Prostate gland (tissue), 2 donors: ENCODE measurements at places on chromosomes 7 and 10. TPM values are rescaled to one million over a fixed set of nuclear protein-coding genes. Genes with fewer than 3 reads are reported as not detected.

DNA sequence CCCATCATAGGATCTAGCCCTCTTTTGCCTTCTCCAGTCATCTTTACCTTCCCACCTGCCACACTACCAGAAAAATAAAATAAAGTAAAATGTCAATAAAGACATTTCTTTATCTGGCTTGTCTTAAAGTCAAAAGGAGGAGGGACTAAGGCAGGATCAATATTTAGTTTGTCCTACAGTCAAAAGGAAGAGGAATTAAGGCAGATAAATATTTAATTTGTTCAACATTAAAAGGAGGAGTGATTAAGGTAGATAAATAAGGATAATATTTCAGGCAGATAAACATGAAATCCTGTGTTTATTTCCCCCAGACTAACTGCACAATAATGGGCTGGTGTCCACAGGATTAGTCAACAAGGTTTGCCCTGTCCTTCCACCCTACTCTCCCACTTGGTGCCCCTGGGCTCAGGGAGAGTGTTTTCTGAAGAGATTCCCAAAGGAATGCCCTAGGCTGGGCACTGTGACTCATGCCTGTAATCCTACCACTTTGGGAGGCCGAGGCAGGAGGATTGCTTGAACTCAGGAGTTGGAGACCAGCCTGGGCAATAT is 18.3 kb upstream of the MSMB start:
- H3K4me1 ChIP-seq: peaks cover 3% of the 10 kb centered on the region
- H3K27me3 ChIP-seq: no peaks in the 10 kb centered on the region
- H3K36me3 ChIP-seq: no peaks in the 10 kb centered on the region
- H3K4me3 ChIP-seq: no peak overlapping the region
- DNase-seq: no peak

INMT gene
- total RNA-seq: 132 TPM

DNA sequence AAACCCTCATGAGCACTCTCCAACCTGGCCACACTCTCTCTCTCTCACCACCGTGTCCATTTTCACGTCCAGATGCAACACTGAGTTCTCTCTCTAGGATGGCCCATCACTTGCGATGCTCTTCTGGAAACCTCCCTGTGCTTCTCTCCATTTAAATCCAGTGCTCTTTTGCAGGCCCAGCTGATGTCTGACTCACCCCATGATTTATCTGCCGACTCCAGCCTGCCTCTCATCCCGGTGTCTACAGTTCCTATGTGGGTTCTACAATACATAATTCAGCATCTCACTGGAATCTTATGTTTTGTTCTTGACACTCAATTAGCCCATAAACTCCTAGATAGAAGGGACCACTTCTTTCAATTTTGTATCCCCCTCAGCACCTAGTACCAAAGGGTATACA is 5.0 kb downstream of the TPK1 start:
- no peaks in the 10 kb centered on the region for H3K27me3 ChIP-seq
- DNase-seq: no peak
- H3K36me3 ChIP-seq: no peaks in the 10 kb centered on the region
- no peak overlapping the region for H3K4me3 ChIP-seq
- no peak overlapping the region for H3K27ac ChIP-seq
- no peaks in the 10 kb centered on the region for H3K4me1 ChIP-seq

DKK1 gene
- 10.2 TPM for total RNA-seq

- no peaks in the 10 kb centered on the region for H3K27me3 ChIP-seq
- no peaks in the 10 kb centered on the region for H3K4me1 ChIP-seq
- no peak for DNase-seq
- no peaks in the 10 kb centered on the region for H3K36me3 ChIP-seq
- H3K4me3 ChIP-seq: no peak overlapping the region
These were observed 4.9 kb downstream of the HKDC1 start for GRCh38 chr10:69224862-69225657.

GRCh38 chr10:29610876-29611647 is 23.7 kb downstream of the SVIL start:
- no peak overlapping the region for H3K4me3 ChIP-seq
- no peak overlapping the region for H3K27ac ChIP-seq
- no peak for DNase-seq
- H3K4me1 ChIP-seq: no peaks in the 10 kb centered on the region

- DNase-seq: no peak
- H3K27me3 ChIP-seq: no peaks in the 10 kb centered on the region
- H3K27ac ChIP-seq: no peak overlapping the region
- H3K4me3 ChIP-seq: no peak overlapping the region
- no peaks in the 10 kb centered on the region for H3K36me3 ChIP-seq
- H3K4me1 ChIP-seq: no peaks in the 10 kb centered on the region
These were observed 129.8 kb downstream of the SEC23IP start for GRCh38 chr10:120022357-120022756.

NDUFB8 gene
- 195 TPM for total RNA-seq

GRCh38 chr7:90455163-90456030 is 14.0 kb upstream of the PTTG1IP2 start:
- DNase-seq: peak; percentile 24
- H3K36me3 ChIP-seq: no peaks in the 10 kb centered on the region
- H3K4me1 ChIP-seq: no peaks in the 10 kb centered on the region
- no peak overlapping the region for H3K4me3 ChIP-seq
- H3K27ac ChIP-seq: no peak overlapping the region

DNA sequence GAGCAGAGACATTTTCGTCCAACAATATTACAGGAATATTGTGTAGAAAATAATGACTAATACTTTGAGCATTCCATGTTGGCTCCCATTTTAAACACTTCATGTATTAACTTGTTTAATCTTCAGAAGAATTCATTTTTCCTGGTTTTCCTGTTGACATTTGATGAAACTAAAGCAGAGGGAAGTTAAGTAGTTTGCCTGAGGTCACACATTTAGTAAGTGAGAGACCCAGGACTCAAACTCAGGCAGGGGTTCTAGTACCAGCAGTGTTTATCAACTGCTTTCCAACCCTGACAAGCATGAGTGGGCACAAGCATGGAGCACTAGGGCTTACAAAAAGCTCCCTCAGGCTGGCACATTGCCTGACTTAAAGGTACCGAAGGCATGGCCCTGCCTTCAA is 719.1 kb downstream of the AUTS2 start:
- no peak overlapping the region for H3K27ac ChIP-seq
- DNase-seq: no peak
- no peaks in the 10 kb centered on the region for H3K4me1 ChIP-seq
- no peaks in the 10 kb centered on the region for H3K36me3 ChIP-seq
- H3K4me3 ChIP-seq: no peak overlapping the region

AGBL3 gene
- 2.6 TPM for total RNA-seq

CD36 gene
- 7.2 TPM for total RNA-seq

GRCh38 chr7:35030848-35031247 is 6.4 kb downstream of the DPY19L1 start:
- no peaks in the 10 kb centered on the region for H3K27me3 ChIP-seq
- no peak overlapping the region for H3K4me3 ChIP-seq
- no peaks in the 10 kb centered on the region for H3K4me1 ChIP-seq

GRCh38 chr10:86061278-86062197 is 305.1 kb downstream of the GRID1 start:
- no peak overlapping the region for H3K27ac ChIP-seq
- H3K27me3 ChIP-seq: no peaks in the 10 kb centered on the region
- no peaks in the 10 kb centered on the region for H3K36me3 ChIP-seq
- DNase-seq: no peak

DNA sequence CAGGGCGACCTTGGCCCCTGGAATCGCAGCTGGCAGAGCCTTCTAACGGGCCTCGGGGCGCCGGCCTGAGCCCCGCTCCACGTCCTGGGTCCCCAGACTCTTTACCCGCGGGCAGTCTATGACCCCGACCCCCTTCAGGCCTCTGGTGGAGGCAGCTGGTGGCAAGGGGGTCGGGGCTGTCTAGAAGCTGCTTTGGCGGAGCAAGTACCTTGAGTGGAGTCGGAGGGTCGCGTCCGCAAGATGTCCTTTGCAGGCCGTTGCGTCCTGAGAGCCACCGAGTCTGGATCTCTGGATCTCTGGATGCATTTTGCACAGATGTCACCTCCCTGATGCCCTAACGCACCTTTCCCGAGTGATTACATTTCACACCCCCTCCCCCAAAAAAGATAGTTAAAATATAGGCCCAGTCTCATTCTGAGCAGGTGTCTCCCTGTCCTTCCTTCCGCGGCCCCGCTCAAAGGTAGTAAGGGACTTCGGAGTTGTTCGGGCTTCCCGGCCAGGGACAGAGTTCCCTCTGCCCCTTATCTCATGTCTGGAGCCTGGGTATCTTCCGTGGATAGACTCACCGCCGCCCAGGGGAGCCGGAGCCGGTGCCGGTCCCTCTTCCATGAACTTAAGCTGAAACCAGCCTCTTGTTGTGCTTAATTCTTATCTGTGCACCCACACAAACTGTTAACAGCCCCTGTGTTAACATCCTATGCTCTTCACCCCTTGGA is 457 bp downstream of the ACADSB start:
- H3K36me3 ChIP-seq: no peaks in the 10 kb centered on the region
- no peaks in the 10 kb centered on the region for H3K4me1 ChIP-seq
- H3K27me3 ChIP-seq: no peaks in the 10 kb centered on the region

GRCh38 chr10:83346266-83346910 is 792.9 kb upstream of the GHITM start:
- no peak overlapping the region for H3K4me3 ChIP-seq
- DNase-seq: no peak
- no peaks in the 10 kb centered on the region for H3K27me3 ChIP-seq
- no peak overlapping the region for H3K27ac ChIP-seq
- H3K36me3 ChIP-seq: no peaks in the 10 kb centered on the region

DNA sequence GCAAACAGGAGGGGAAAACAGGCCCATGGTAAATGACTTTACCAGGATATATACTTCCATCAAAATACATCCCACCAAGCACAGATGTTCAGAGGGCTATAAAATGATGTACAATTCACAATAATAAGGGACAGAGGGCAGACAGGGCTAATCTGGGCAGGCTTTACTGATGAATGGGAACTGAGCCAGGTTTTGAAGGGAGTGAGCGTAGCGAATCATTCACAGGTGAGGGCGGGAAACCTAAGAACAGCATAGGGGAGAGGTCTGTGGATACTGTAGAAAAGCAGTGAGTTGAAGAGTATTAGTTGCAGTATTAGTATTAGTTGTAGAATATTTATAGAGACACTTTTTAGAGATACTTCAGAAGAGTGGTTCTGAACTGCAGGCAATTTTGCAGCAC is 180.8 kb downstream of the JAZF1 start:
- H3K4me3 ChIP-seq: no peak overlapping the region
- no peaks in the 10 kb centered on the region for H3K27me3 ChIP-seq
- H3K27ac ChIP-seq: no peak overlapping the region
- no peak for DNase-seq

- no peaks in the 10 kb centered on the region for H3K4me1 ChIP-seq
- no peak overlapping the region for H3K4me3 ChIP-seq
- no peaks in the 10 kb centered on the region for H3K36me3 ChIP-seq
- no peak for DNase-seq
These were observed 41.6 kb downstream of the SLC39A12 start for GRCh38 chr10:17993361-17993760.

GRCh38 chr7:117229350-117229749 is 93.5 kb downstream of the WNT2 start:
- no peak overlapping the region for H3K4me3 ChIP-seq
- H3K36me3 ChIP-seq: no peaks in the 10 kb centered on the region
- H3K4me1 ChIP-seq: no peaks in the 10 kb centered on the region

TMEM254 gene
- 52.7 TPM for total RNA-seq

DNA sequence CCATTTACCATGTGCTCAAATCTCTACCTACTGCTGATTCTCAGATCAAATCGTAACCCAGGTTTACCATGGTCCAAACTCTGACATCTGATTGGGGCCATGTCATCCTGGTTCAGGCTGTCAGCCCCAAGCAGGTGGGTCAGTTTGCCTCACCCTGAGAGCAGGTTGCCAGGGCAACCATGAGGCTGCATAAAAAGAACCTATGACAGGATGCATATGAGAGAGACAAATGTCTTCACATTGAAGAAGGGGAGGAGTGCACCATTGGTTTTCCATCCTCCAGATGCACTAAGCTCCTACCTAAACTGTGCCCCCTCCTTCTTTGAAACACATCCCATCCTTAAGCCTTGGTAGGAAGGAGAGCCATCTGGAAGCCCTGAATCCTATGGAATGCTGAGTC is 10.2 kb downstream of the PRSS1 start:
- no peaks in the 10 kb centered on the region for H3K36me3 ChIP-seq
- no peak for DNase-seq
- H3K27me3 ChIP-seq: no peaks in the 10 kb centered on the region
- no peak overlapping the region for H3K27ac ChIP-seq
- H3K4me3 ChIP-seq: no peak overlapping the region
- H3K4me1 ChIP-seq: no peaks in the 10 kb centered on the region

MYL10 gene
- total RNA-seq: not detected

ELN gene
- total RNA-seq: 93.4 TPM

GRCh38 chr7:29053105-29053872 is 93.0 kb downstream of the CPVL start:
- H3K4me3 ChIP-seq: no peak overlapping the region
- DNase-seq: no peak
- H3K4me1 ChIP-seq: no peaks in the 10 kb centered on the region
- no peaks in the 10 kb centered on the region for H3K27me3 ChIP-seq

GRCh38 chr7:157090485-157091165 is 48.1 kb upstream of the UBE3C start:
- H3K27me3 ChIP-seq: peaks cover 2% of the 10 kb centered on the region
- DNase-seq: no peak
- no peaks in the 10 kb centered on the region for H3K4me1 ChIP-seq
- no peak overlapping the region for H3K4me3 ChIP-seq

GDF2 gene
- not detected for total RNA-seq

DNA sequence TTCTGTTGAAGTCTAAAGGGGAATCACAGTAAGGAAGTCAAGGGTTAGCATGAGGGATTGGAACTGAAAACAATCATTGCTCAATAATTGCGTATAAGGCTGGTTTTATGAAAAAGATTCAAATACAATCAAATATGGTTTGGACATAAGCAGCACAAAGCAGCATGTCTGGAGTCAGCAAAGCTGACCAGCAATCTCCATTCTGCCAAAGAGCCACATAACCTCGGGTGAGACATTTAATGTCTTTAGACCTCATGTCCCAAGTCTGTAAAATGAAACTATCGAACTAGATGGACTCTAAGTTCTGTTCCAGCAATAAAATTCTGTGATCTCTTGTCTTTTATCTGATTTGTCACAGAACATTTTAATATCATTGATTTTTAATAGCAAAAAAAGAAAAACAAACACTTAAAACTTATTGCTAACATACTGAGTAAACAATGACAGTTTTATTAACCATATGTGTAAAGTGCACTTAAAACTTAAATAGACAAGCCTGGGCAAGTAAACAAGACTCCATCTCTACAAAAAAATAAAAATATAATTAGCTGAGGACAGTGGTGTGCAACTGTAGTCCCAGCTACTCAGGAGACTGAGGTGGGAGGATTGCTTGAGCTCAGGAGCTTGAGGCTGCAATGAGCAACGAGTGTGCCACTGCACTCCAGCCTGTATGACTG is 217.0 kb downstream of the MAGI2 start:
- H3K27ac ChIP-seq: no peak overlapping the region
- H3K36me3 ChIP-seq: no peaks in the 10 kb centered on the region
- H3K27me3 ChIP-seq: no peaks in the 10 kb centered on the region
- H3K4me1 ChIP-seq: no peaks in the 10 kb centered on the region
- H3K4me3 ChIP-seq: no peak overlapping the region

RBP3 gene
- total RNA-seq: not detected
